GM10248 (cell line): ENCODE measurements at places on chromosomes 16 and 17.

DNA sequence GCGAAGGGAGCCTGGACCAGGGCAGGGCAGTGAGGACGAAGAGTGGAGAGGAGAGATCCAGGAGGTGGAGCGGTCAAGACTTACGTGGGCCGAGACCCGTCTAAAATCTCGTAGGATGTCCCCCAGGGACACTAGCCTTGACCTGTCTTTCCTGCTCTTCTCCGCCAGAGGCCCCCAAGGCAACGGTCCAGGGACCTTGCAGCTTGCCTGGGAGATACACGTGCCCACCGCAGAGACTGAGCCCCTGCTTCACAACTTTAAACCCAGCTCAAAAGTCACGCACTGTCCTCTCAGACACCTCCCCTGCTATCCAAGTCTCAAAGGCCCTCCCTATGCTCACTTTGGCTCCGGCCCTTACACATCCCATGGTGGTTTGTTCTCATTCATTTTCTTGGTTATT is 9.4 kb downstream of the TIGD7 start:
- no peak for DNase-seq

DNA sequence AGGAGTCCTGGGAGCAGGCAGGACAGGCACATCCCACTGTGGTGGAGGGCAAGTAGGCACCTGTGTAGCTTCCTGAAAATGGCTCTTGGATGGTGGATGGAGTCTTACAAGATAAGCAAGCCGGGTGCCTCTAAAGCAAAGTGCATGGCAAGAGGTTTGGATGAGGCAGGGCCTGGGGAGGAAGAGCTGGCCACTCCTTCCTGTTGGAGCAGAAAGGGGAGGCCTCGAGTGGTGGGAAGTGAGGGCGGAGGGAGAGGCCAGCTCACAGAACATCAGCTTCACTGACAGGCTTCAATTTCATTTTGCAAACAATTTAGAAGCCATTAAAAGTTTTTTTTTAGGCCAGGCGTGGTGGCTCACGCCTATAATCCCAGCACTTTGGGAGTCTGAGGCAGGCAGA is 31.0 kb downstream of the CD300A start:
- no peak for DNase-seq

GRCh38 chr17:2138761-2139160 is 83.9 kb downstream of the HIC1 start:
- DNase-seq, result no peak

DNA sequence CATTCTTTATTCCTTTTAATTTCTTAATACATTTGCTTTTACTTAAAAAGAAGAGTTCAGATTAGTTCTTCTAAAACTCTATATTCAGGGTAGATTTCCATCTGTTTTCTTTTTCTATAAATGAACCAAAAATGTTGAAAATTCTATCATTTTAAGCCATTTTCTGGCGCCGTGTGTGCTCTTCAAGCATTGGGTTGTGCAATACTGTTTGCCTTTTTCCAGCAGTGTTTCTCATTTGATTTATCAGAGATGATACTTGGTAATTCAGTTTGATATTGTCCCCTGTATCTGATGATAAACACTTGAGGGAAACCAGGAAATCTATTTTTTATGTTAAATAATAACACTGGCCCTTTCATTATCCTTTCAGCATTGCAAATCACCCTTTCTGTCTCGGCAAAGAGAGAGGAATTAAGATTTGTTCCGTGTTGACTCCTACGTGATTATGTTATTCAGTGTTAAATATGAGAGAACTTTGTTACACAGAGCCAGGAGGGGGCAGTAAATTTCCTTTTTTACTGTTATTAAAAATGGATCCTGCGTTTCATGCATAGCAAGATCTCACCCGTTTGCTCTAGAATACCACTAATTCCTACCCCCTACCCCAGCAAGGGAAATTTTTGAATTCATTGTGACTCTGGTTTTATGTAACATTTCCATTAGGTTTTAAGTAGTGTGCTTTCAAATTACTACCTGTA is 606.9 kb upstream of the RBFOX1 start:
- no peak for DNase-seq

DNA sequence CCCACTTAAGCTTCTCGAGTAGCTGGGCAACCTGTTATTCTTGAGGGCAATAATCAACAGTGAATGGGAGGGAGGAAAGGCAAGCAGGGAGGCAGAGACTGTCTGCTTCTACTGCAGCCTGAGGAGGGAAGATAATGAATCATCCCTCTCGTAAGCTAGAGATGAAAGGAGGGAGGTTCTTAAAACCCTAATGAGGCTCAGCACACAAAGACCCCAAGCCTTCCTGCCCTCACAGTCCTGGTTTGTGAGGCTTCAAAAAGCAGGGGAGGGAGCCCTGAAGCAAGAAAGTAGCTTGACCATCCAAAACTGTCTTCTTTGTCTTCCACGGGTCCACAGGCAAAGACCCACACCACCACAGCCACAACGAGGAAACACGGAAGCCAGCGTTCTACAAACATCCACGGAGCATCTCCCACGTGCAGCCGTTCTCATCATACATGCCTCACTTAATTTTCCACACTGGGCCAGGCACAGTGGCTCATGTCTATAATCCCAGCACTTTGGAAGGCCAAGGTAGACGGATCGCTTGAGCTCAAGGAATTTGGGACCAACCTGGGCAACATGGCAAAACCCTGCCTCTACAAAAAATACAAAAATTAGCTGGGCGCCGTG is 1.8 kb downstream of the PIK3R5 start:
- no peak for DNase-seq
